ENCODE measurements at places on chromosomes 12 and 14. TPM values are rescaled to one million over a fixed set of nuclear protein-coding genes. Genes with fewer than 3 reads are reported as not detected.

POTEG gene
- total RNA-seq, result not detected

RFX4 gene
- total RNA-seq, result not detected

TCL1B gene
- not detected for total RNA-seq

PRPF40B gene
- 10.1 TPM for total RNA-seq

AQP6 gene
- not detected for total RNA-seq

KRR1 gene
- 80.6 TPM for total RNA-seq

PTPN21 gene
- not detected for total RNA-seq

TOMM20L gene
- total RNA-seq, result not detected
